ENCODE measurements at places on chromosomes 3 and 15.

DNA sequence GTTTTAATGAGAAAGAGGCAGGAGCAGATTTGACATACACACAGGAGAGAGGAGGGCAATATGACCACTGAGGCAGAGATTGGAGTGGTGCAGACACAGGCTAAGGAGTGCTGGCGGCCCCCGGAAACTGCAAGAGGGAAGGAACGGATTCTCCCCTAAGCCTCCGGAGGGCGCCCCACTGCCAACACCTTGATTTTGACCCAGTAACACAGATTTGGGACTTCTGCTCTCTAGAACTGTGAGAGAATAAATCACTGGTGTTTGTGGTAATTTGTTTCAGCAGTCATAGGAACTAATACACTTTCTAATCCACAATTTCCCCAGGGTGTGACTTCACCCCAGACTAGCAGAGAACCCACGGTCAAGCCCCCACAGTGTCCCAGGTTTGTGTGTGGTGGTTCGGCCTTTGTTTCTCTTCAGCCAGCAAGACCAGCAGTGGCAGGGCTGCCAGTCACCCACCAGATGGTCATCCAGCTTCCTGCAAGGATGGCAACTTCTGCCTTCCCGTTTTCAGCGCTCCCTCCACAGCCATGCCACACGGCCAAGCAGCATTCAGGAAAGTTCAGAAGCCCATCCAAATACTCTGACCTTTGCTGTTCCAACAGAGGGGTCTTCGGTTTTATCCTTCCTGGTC is 23.6 kb upstream of the TSPAN3 start:
- DNase-seq, result no peak

DNA sequence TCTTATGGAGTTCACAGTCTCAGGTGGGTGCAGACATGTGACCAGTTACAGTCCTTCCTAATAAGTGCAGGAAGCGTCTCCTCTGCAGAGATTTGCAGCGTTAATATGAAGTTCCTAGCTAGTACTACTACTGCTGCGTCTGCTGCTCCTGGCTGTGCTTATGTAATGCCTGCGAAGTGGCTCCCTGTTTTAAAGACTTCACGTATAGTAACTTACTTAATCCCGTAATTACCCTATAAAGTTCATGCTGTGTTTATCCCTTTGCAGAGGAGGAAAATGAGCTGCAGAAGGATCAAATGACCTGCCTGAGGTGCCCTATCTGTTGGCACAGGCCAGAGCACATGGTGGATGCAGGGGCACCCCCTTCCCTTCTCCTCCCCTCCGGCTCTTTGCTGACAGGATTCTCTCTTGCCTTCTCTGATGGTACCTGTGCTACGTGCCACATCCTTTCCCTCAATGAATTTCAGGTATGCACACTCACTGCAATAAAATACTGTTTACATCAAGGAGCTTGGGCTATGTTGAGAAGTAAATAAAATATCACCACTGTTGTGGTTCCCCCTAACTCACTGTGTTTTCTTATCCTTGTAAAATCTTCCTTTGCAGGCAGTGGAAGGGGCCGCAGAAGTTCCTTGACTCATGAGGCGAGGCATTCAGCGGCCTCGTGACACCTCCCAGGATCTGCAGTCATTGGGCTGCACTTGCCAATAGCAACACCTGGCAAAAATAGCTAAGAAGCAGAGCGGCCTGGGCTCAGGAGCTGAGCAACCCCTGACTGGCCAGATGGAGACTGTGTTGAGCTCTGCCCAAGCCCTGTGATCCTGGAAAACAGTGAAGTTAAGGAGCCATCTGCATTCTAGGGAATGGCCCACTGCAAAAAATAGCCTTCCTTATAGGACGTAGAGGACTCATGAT is 188.9 kb upstream of the ATP10A start:
- peak; percentile 1 for DNase-seq

DNA sequence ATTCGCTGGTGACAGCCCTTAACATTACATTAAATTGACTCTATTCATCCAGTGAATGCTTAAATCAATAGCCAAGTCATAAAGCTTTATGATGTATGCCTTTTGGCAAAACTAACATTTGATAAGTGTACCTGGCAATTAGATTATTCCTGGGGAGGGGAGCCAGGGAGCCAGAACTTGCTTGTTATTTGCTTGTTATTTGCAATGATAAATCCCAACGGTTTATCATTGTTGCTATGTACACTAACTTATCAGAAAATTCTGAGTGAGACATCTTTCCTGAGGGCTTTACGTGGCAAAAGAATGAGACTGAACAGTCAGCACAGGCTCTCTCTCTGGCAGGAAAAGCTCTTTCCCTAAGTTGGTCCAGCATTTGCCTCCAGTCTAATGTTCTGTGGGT is 35.8 kb upstream of the FBN1 start:
- peak; percentile 81 for DNase-seq

DNA sequence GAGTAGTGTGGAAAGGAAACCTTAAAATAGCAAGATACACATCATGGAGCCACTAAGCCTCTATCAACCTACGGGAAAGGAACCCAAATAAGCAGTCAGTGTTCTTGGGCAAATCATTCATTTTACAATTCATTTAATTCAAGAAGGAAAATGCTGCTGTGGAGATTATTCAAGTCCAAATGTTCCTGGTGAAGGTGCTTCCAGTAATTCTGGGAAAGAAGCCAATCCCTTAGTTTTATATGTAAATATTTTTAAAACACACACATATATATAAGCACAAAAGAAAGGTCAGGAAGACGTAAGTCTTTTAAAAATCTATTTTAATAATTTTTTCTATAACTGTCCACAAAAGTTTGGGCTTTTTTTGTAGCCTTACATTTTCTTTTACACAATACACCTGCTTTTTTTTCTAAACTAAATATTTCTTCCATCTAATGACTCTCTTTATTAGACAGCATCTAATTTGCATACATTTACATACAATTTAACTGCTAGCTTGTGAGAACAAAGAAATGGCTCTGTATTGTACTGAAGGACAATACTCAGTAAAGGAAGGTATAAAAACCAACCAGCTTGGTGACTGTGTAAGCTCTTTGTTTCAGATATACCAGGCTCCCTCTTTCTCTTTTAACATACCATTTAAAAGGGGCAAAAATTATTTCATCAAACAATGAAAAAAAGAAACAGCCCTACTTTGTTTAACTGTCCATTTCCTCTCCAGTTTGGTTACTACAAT is 269.5 kb downstream of the ZBTB20 start:
- DNase-seq, result peak; percentile 20
